ENCODE measurements at places on chromosomes 13 and 19.

GRCh38 chr19:5330307-5330720, 10.3 kb downstream of the PTPRS start:
- DNase-seq, result no peak

GRCh38 chr19:42284066-42284501, 15.0 kb downstream of the CIC start:
- peak; percentile 70 for DNase-seq

DNA sequence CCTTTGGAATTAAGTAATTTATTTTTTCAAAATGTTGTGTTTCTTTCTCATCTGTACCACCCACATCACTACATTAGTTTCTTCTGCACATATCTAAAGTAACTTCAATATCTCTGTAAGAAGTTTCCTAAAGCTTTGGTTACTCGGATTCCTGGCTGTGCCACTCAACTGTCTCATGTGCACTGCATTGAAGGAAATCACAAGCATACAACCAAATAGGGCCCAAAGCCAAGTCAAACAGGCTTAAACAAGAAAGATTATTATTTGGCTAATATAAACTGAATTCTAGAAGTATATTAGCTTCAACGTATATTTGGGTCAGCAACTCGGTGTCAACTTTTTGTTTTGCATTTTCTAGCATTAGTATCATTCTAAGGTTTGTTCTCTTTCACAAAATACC, 1647.6 kb upstream of the SPRY2 start:
- no peak for DNase-seq

GRCh38 chr19:7772752-7773291, 9.8 kb downstream of the CLEC4M start:
- DNase-seq, result peak; percentile 45

GRCh38 chr13:48334534-48335127, 31.1 kb downstream of the RB1 start:
- peak; percentile 42 for DNase-seq

GRCh38 chr19:43934055-43934984, 762 bp downstream of the ZNF45 start:
- peak; percentile 22 for DNase-seq

DNA sequence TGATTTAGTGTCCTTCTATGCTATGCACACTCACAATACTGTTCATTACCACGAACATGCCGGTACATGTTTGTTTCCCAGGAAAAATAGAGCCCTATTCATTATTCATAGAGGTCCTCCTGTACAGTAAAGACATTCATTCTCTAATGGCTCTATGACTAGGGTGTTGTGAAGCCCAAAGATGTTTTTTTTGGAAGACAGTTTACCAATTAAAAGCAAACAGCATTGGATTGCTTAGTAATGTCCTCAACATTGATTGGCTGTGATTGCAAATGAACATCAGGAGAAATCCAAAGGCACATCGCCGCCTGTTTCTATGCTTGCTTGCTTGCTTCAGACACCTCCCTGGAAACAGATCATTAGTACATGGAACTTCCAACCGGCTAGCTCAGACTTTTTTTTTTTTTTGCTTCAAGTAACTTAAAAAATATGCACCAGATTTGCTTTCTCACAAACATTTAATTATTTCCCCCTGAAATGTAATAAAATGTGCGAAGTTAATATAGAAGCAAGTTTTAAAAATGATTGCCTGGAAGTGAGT, 8.8 kb upstream of the GPC6 start:
- no peak for DNase-seq

GRCh38 chr13:44110091-44110621, 230.5 kb downstream of the LACC1 start:
- DNase-seq, result no peak

DNA sequence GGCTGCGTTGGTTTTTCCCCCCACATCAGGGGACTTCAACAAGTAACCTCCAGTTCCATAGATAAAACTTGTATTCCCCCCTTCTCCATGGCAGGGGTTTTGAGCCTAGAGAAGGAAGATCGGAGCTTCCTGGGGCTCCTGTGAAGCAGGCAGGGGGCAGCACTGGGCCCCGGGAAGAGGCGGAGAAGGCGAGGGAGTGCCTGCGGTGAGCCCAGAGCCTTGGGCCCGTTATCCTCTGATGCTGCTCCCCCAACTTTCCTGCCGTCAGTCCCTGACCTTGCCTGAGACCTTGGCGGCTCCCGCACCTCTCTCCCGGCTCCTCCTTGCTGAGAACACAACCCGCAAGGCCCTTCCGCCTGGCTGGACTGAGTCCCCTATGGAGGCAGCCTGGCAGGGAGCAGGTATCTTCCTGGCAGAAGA, 2.5 kb downstream of the LIPE start:
- peak; percentile 45 for DNase-seq

GRCh38 chr13:100306434-100306999, 217.6 kb downstream of the PCCA start:
- DNase-seq, result no peak

- DNase-seq, result peak; percentile 88
Measured at GRCh38 chr13:81487151-81487550, 1146.2 kb upstream of the SPRY2 start.

- DNase-seq, result no peak
Measured at GRCh38 chr19:54523403-54523802, 20.8 kb downstream of the LAIR2 start.

DNA sequence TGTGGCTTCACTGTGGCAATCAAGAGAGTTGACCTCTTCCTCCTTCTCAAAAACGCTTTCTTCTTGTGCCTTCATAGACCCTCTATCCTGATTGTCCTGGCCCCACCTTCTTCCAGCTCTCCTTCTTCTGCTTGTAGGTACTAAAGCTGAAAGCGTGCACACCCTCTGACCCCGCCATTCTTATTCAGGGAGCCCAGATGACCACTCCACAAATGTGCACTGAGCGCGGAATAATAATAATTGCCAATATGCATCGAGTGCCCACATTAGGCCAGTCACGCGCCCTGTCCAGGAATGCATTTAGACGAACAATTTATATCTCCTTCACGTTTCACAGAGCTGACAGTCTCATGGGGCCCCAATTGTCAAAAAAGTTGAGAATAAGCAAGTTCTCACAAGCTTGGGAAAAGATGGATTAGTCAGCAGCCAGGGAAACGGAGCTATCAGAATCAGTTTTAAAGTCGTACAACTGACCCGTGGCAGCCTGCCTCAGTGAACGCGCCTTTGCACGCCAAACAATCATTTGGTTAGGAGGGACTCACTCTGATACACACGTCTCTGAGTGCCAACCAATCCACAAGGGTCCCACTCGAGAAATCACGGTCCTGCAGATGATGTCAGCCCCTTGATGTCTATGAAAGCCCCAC, 36.7 kb upstream of the PEG3 start:
- no peak for DNase-seq

GRCh38 chr13:76853921-76854608, 32.1 kb downstream of the KCTD12 start:
- no peak for DNase-seq

GRCh38 chr13:72253754-72254153, 386.8 kb upstream of the DACH1 start:
- no peak for DNase-seq

DNA sequence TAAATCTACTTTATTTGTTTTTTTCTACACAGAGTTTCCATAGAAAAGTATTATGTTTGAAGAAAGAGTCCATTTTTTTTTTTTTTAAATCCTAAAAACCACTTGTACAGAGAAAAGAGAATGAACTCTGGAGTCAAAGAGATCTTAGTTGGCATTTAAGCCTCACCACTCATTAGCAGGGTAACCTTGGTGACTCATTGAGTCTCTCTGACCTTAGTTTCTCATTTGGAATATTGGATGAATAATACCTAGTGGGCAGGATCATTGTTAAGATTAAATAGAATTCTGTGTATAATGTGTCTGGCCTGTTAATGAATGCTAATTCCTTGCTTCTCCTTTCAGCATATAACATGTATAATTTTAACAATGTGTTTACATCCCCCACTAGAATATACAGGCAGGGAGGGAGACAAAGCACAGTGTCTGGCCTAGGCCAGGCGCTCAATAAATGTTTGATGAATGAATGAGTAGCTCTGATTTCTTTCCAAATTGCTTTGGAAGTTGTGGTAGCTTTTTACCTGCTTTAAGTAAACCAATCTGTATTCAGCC, 48.7 kb upstream of the MYCBP2 start:
- no peak for DNase-seq

- DNase-seq, result no peak
Measured at GRCh38 chr13:20824762-20825476, 51.2 kb upstream of the EEF1AKMT1 start.

DNA sequence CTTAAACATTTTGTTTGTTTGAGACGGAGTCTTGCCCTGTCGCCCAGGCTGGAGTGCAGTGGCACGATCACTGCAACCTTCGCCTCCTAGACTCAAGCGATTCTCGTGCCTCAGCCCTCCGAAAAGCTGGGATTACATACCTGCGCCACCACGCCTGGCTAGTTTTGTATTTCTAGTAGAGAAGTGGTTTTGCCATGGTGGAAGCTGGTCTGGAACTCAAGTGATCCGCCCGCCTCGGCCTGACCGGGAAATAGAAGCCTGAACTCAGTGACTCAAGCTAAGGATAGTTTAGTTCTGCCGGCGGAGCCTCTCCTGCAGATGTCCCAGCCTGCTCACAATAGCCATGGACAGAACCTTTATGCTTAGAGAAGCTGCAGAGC, 53.0 kb upstream of the ZNF254 start:
- peak; percentile 60 for DNase-seq

DNA sequence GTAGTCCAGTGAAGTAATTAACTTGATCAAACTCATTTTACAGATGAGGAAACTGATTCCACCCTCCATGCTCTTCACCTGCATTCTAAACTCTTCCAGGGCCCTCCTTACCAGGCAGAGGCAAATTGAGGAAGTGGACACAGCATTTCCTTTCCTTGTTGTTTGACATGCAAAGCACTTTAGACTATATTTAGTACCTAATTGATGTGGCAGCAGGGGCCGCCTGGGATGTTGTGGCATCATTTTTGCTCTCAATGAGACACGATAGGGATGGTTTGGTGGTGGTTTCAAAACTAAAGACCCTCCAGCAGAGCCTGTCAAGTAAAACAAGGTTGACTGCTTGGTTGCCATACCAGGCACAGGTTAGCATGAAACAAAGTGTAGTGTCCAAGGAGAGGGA, 7.9 kb downstream of the SIPA1L3 start:
- no peak for DNase-seq

DNA sequence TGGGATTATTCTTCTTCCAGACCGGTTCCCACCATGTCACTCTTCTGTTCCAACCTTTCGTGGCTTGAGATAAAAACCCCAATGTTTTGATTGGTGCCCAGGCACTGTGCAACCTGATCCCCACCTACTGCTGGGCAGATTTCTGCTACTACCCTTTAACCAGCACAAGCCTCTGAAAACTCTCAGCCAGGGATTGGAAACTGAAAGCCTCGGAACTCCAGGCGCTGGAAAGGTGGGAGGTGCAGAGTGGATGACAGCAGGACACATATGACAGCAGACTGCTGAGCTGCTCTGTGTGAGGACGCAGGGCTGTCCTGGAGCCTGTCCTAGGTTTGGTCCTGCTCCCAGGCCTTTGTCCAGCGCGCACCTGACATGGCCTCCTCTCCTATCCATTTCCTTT, 68.5 kb upstream of the GTF3A start:
- no peak for DNase-seq

DNA sequence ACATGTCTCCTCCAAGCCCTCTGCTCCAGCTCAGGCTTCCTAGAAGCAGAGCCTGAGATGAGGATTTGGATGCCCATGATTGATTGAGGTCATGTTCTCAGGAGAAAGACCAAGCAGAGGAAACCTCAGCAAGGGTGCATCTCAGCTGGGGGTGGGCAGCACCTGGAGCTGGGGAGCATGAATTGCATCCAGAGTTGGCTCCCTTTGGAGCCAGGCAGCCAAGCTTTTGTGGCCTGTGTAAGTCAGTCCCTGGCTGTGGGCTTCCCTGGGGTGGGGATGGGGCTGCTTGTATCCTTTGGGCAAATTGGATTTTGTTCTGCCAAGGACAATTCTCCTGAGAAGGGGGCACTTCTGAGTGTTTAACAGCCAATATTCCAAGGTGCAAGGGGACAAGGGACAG, 91.5 kb upstream of the WASF3 start:
- DNase-seq, result no peak

GRCh38 chr13:105670179-105670990, 865.1 kb downstream of the EFNB2 start:
- no peak for DNase-seq

DNA sequence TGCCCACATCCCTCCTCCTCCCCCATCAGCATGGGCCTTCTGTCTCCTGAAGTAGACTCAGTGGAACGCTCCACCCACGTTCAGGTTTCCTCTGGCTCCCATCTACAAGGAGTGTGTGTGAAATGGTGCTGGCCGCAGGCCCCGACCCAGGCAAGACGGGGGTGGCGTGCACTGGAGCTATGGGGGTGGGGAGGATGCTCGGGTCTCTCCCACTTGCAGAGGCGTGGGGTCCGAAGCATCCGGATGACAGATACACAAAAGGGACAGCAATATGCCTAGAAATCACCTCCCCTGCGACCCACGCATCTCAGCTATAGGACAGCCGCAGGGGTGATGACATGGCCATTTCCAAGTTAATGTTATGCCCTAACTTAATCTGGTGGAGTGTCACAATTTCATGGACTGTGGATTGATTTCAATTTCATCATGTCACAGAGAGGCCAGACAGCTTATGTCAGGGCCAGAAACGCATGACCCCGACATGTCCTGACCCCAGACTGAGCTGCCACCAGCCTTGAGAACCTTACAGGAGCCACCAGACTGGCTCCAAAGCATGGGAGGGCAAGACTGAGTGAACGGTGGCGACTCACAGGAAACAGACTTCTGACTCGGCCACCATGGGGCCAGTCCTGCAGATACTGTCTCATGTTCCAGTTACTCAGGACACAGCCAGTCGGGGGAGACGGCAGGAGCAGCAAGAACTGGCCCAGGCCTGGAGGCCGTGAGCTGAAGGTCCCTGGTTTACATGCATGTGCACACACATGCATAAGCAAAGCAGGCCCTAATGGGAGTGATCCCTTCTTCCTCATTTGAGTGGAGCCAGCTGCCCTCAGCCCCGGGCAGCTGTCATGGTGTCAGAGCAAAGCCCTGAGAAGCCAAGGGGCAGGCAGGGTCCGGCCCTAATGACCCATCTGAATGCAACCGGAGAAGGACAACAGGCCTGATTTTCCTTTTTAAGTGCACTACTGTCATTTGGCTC, 82.2 kb downstream of the SLC7A1 start:
- no peak for DNase-seq

- DNase-seq, result no peak
Measured at GRCh38 chr13:96707146-96707545, 287.1 kb downstream of the OXGR1 start.

DNA sequence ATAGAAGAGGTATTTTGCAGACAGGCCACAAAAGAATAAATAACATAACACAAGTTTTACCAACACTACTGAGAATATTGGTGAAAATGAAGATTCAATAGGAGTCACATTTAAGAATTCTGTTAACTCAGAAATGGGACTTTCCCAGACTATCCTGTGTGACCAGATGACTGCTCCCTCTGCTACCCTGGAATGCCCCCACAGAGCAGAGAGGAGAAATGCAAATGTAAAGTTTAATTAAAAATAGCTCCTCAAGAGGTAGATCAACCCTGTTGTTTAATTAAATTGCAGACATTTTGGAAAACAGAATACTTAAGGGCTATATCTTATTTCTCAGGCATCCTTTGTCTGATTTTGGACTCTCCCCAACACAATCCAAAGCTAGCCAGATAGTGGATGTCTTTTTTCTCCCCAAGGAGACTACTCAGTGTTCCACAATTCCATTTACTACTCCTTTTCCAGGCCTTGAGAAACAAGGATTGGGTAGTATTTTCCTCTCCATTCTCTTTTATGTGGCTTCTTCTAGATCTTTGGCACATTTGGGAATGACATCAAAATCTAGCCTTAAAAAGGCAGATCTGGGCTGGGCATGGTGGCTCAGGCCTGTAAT, 104.7 kb upstream of the TSC22D1 start:
- no peak for DNase-seq

GRCh38 chr13:21282065-21282464, 105.6 kb downstream of the MRPL57 start:
- no peak for DNase-seq

Data from mesendoderm (in vitro differentiated cells).